ENCODE measurements at places on chromosomes 1 and 21.
A peak's percentile ranks its signal among the peaks of the same experiment; 100 is the strongest.

DNA sequence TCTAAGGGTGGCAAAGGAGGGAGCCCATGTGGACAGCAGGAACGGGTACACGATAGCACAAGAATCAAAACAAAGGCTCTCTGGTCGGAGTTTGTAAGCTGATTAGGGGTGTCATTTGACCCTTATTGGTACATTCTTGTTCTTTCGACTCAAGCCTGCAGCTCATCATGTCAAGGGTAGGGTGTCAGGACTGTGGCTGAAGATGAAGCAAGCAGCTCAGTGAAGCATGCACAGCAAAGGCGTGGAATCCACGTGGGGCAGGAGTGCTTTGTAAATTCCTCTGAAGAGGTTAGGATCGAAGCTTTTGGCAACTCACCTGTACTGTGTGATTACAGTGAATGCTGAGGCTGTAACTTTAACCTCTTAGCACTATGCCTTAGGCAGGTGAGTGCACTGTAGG lies 4.7 kb upstream of the ABCB10 start:
- DNase-seq, result no peak

GRCh38 chr21:42617486-42617885 lies 35.9 kb upstream of the PDE9A start:
- no peak for DNase-seq

- peak; percentile 93 for DNase-seq
Observed at GRCh38 chr1:216221260-216221700, 202.0 kb downstream of the USH2A start.

DNA sequence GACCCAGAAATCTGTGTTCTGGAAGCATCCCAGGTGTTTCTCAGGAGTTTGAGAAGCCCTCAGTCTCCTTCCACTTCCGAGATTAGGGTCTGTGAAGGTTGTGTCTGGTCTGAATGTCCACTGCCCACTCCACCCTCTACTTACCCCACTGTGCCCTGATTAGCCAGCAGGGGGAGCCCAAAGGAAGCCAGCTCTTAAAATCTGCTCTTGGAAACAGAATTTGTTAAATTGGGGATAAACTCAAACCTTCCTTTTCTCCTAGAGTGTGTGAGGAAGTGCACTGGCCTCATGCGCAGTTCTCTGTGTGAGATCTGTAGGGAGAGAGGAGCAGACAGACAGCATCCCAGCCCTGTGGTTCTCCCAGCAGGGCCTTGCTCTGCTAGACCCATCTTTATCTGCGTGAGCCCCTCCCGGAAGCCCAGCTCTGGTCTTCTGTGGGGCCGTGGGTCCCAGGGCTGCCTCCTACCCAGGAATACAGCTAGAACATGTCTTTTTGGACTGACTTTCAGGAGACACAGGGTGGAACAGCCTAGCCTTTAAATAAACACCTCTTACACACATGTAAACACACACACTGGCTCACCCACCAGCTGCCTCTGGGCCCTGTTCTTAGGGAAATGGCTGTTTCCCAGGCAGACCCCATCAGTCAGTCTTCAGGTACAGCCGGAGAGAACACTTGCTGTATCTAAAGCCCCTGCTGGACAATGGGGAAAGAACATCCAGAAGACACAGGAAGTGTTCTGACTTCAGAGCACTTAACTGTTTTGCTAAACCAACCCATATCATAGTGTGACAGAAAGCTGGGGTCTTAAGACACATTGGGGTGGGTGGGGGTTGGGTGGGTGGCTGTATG lies 52.2 kb downstream of the SMYD2 start:
- DNase-seq, result peak; percentile 49

- no peak for DNase-seq
Observed at GRCh38 chr1:17671741-17672140, 83.4 kb upstream of the ACTL8 start.

- peak; percentile 48 for DNase-seq
Observed at GRCh38 chr1:167059045-167059808, 30.9 kb downstream of the GPA33 start.

DNA sequence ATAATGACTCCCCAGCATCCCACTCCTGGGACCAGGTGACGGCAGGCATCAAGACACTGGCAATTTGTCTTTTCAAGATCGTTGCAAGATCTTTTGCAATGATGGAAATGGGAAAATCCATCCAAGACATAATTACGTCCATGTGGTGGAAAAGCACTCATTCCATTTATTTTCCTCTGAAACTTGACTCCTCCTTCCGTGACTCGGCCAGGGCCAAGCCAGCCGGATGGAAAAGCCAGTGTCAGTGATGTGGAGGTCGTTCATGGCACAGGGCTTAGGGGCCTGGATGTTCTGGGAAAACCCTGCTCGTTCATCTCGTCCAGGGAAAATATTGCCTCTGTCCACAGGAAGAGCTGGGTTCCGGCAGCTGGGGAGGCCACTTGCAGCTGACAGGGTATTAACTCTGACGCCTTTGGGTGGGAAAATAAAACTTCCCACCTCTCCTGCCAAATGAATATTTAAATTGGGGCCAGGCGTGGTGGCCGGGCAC lies 46.2 kb downstream of the C1orf198 start:
- DNase-seq, result no peak

- DNase-seq, result peak; percentile 75
Observed at GRCh38 chr1:12619792-12620487, 1.9 kb upstream of the DHRS3 start.

- no peak for DNase-seq
Observed at GRCh38 chr1:206769304-206769731, 1.3 kb upstream of the IL19 start.

- DNase-seq, result no peak
Observed at GRCh38 chr1:60978421-60979357, 103.7 kb upstream of the NFIA start.

DNA sequence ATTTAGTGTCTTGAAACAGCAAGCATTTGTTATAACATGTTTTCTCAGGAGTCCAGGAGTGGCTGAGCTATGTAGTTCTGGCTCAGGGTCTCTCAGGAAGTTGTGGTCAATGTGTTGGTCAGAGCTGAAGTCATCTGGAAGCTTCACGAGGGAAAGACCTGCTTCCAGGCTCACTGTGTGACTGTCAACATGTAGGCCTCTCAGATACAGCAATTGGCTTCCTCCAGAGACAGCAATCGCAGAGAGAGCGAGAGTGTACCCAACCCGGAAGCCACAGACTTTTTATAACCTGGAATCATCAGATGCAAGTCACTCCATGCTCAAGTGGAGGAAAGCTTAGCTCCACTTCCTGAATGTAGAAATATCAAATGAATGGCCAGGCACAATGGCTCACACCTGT lies 40.9 kb downstream of the TNFRSF9 start:
- DNase-seq, result peak; percentile 8

- DNase-seq, result no peak
Observed at GRCh38 chr1:3604468-3604974, 6.8 kb downstream of the MEGF6 start.

DNA sequence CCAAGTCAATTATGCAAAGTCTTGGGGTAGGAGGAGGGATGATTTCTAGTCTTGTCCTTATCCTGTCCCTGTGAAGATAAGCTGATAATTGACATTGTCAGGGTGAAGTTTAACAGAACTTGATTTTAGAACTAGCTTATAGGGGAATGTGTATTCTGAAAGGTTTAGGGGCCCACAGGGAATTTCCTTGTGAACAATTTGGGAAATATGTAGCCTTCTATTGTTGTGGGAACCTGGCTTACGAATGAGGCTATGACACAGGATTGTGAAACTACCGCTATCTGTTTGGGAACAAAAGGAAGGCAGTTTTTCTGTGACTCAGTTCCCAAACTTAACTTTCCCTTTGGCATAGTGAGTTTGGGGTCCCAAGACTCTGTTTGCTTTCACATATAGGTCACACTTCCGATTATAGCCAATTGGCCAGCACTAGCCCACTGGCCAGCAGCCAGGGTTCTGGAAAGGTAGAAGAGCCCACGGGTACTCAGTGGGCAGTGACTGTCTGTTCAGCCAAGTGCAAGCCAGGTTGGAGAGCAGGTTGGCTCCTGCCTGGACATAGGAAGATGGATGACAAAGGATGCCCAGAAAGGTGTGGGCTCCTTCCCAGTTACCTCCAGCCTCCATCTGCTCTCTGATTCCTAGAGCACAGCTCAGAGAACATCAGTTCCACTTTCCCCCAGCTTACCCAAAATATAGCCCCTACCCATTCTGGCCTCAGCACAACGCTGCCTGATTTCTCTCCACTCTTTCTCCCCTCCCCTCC lies 35.5 kb downstream of the H3-3A start:
- no peak for DNase-seq

DNA sequence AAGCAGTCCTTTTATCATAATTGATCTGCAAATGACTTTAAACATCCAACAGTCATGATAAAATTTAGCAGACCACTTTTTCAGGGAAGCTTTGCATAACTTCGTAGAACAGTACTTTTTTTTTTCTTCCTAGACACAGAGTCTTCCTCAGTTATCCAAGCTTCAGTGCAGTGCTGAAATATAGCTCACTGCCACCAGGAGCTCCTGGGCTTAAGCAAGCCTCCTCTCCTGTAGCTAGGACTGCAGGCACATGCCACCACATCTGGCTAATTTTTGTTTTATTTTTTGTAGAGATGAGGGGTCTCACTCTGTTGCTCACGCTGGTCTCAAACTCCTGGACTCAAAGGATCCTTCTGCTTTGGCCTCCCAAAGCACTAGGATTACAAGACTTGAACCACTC lies 3.8 kb downstream of the F13B start:
- no peak for DNase-seq

DNA sequence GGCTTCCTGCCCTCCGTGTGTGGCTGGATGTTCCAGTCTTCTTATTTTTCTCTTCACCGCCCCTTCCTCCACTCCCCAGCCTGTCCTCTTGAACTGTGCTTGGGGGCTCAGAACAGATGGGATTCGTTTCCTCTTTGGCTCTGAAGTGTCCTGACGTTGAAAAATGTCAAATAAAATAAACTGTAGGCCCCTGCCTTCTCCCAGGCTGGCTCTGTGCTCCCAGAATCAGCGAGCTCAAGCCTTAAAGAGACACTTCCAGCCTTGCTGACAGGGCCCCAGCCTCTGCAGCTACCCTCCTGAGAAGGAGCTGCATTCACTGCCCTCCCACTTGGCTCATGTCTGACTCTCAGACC lies 104.2 kb upstream of the IPO9 start:
- DNase-seq, result no peak

DNA sequence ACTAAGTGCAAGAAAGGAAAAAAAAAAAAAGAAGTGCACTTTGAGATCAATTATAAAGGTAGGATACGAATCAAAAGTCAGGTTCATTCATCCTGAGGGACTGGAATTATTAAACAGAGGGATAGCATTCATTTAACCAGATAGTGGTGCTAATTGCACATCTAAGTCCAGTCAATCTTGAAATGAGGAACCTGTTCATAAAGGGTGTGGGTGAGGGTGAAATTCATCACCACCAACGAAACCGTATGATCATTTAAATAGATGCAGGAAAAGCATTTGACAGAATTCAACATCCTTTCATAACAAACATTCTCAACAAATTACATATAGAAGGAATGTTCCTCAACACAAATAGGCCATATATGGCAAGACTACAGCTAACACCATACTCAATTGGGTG lies 5.6 kb downstream of the CTSS start:
- DNase-seq, result no peak

DNA sequence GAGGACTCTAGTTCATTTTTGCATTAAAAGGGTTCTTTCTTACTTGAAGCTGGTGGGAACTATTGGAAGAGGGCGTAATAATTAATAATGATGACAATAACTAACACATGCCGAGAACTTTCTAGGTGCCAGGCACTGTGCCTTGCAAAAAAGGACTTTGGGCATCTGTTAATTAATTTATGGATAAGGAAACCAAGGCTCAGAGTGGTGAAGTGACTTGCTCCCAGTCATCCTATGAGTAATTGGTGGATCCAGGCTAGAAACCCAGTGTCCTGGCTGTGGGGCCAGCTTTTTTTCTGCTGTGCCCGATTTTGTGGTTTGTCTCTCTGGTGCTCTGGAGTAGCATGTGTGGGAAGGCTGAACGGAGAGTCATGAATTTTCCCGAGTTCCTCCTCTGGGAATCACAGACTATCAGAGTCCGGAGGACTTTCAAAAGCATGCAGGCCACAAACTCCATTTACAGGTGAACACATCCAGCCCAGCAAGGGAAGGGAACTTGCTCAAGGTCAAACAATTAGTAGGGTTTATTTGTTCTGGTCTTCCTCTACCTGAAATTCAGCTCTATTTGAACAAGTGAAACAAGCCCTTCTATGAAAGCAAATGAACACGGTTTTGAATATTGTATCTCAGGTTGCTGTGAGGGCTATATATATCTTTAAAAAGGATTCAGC lies 23.4 kb downstream of the ROR1 start:
- no peak for DNase-seq

- DNase-seq, result no peak
Observed at GRCh38 chr1:65265296-65265650, 44.1 kb upstream of the DNAJC6 start.

DNA sequence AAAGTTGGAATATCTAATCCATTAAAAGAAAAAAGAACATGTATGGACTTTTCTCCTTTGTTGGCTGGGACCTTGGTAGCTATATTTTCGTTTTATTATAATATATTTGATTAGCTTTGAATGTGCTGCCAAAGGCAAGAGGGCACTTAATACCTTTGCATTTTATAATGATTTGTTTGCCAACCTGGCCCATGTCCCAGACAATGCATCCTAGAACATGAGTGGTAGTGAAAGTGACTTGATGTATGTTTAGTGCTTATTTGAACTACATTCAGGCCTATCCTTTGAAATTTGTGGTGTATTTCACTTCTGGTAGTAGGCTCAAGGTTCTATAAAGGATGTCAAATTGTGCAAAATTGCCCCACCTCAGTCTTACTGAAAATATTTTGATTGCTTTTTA lies 25.9 kb downstream of the CACHD1 start:
- DNase-seq, result no peak

- no peak for DNase-seq
Observed at GRCh38 chr1:243740255-243740999, 109.6 kb downstream of the AKT3 start.

- DNase-seq, result no peak
Observed at GRCh38 chr21:26909972-26910371, 56.9 kb downstream of the ADAMTS5 start.

- no peak for DNase-seq
Observed at GRCh38 chr1:162009501-162010174, 14.0 kb downstream of the OLFML2B start.

GRCh38 chr1:155069551-155070157 lies 6.1 kb downstream of the EFNA4 start:
- no peak for DNase-seq

GRCh38 chr1:64474665-64475439 lies 4.9 kb downstream of the CACHD1 start:
- DNase-seq, result no peak

GRCh38 chr1:2596530-2597333 lies 10.2 kb downstream of the PRXL2B start:
- DNase-seq, result no peak

- DNase-seq, result no peak
Observed at GRCh38 chr1:50637460-50637859, 214.2 kb upstream of the DMRTA2 start.

DNA sequence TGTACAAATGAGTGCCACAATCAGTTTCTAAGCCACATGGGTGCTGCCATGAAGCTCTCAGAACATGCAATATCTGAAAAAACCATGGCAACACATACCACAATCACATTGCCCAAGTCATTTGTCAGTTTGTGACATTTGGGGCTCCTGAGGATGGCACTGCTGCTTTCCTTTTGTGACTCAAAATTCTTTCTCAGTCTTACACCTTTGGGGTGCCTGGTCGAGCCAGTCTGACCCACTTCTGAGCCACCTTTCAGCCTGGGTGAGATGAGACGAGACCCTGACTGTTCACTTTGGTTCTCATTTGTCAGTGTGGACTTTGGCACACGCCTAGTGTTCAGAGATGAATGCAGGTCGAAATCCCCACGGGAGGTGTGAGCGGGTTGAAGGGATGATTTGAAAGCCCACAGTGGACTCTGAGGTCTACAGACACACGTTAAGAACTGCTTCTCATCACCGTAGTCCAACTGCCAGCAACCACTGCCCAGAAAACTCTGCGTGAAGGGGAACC lies 8.0 kb downstream of the BATF3 start:
- no peak for DNase-seq

GRCh38 chr1:154440036-154440804 lies 35.1 kb downstream of the IL6R start:
- DNase-seq, result no peak

All from pons (tissue), 1 donor.